ENCODE measurements at places on chromosomes 2 and 18. TPM values are rescaled to one million over a fixed set of nuclear protein-coding genes. Genes with fewer than 3 reads are reported as not detected.
A peak's percentile ranks its signal among the peaks of the same experiment; 100 is the strongest.

The FAM228A gene
- 0.66 TPM for total RNA-seq

DNA sequence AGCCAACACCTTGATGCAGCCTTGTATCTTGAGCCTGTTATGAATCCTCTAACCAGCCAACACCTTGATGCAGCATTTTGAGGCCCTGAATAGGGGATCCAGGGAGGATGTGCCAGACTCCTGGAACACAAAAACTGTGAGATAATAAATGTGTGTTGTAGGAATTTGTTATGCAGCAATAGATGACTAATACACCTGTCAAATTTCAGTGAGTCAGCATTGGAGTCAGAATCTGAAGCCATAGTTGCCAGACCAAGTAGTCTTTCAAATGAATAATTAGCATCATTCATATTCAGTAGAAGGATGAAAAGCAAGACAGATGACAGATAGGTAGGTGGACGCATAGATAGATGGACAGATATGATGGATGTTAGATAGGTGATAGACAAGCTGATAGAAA is 942.5 kb upstream of the SLC39A10 start:
- H3K4me3 ChIP-seq: no peak overlapping the region
- H3K27ac ChIP-seq: no peak overlapping the region
- no peaks in the 10 kb centered on the region for H3K4me1 ChIP-seq
- H3K27me3 ChIP-seq: no peaks in the 10 kb centered on the region

GRCh38 chr2:41137031-41137430 is 685.1 kb upstream of the SLC8A1 start:
- H3K27ac ChIP-seq: no peak overlapping the region
- H3K4me3 ChIP-seq: no peak overlapping the region
- no peak for DNase-seq
- no peaks in the 10 kb centered on the region for H3K27me3 ChIP-seq
- no peaks in the 10 kb centered on the region for H3K4me1 ChIP-seq

DNA sequence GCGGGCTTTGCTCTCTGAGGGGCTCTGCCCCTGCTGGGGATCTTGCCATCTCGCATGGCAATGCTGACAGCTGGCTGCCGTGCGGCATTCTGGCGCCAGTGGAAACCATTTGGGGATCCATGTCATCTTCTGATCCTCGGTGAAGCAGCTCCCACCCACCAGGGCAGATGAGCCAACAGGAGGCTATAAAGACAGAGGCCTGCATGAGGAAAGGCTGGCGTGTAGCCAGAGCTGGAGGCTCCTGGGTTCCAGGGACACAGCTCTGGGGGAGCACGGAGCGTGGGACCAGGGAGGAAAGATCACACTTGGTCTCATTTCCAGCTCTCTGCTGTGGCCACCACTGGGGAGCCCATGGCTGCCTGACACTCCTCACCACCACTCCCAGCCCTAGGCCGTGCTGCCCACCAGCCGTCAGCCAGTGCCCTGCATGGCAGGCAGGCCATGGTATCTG is 145.8 kb downstream of the ZFP36L2 start:
- no peak overlapping the region for H3K4me3 ChIP-seq
- H3K27me3 ChIP-seq: no peaks in the 10 kb centered on the region
- H3K4me1 ChIP-seq: peaks cover 42% of the 10 kb centered on the region

GRCh38 chr18:67514901-67515540 is 1.5 kb downstream of the DSEL start:
- no peak overlapping the region for H3K27ac ChIP-seq
- H3K4me3 ChIP-seq: peak overlapping the region; percentile 77
- DNase-seq: no peak
- H3K4me1 ChIP-seq: no peaks in the 10 kb centered on the region

DNA sequence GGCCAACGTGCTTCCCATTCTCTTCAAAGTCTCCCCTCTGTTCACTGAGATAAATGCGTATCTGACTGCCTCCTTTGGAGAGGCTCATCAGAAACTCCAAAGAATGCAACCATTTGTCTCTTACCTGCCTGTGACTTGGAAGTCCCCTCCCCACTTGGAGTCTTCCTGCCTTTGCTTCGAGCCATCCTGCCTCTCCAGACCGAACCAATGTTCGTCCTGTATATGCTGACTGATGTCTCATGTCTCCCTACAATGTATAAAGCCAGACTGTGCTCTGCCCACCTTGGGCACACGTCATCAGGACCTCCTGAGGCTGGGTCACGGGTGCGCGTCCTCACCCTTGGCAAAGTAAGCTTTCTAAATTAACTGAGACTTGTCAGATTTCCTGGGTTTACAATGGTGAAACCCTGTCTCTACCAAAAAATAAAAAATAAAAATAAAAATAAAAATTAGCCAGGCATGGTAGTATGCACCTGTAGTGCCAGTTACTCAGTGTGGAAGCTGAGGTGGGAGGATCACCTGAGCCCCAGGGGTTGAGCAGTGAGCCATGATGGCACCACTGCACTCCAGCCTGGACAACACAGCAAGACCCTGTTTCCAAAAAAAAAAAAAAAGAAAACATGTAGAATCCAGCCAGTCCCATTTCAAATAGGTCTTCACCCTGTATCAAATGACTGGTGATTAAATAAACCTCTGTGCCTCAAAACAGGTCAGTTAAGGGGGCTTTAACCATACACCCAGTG is 29.0 kb downstream of the HDLBP start:
- no peak overlapping the region for H3K27ac ChIP-seq
- no peak overlapping the region for H3K4me3 ChIP-seq
- no peaks in the 10 kb centered on the region for H3K27me3 ChIP-seq

The RBKS gene
- 5.1 TPM for total RNA-seq

The NCKAP5 gene
- total RNA-seq: 1.1 TPM

GRCh38 chr2:134489732-134490384 is 228.9 kb downstream of the TMEM163 start:
- H3K4me3 ChIP-seq: no peak overlapping the region
- H3K4me1 ChIP-seq: no peaks in the 10 kb centered on the region
- H3K36me3 ChIP-seq: no peaks in the 10 kb centered on the region
- H3K27me3 ChIP-seq: no peaks in the 10 kb centered on the region
- H3K27ac ChIP-seq: no peak overlapping the region
- no peak for DNase-seq

The HS6ST1 gene
- 29.8 TPM for total RNA-seq

GRCh38 chr2:29238497-29238896 is 123.3 kb downstream of the CLIP4 start:
- no peaks in the 10 kb centered on the region for H3K36me3 ChIP-seq
- DNase-seq: no peak
- no peaks in the 10 kb centered on the region for H3K27me3 ChIP-seq
- H3K4me3 ChIP-seq: no peak overlapping the region
- H3K27ac ChIP-seq: no peak overlapping the region

DNA sequence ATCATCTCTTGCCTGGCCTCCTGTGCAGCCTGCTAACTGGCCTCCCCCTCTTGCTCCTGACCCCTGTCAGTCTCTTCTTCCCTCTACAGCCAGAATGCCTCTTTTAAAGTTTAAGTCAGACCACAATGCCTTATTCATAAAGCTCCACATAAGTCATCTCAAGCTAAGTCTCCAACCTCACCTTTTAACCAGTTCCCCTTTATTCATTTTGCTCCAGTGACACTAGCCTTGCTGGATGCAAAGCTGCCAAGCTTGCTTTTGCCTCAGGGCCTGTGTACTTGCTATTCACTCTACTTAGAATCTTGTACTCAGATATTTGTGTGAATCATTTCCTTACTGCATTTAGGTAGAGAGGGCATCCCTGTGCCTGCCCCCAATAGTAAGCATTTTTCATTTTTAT is 180.9 kb downstream of the PDE1A start:
- no peak overlapping the region for H3K4me3 ChIP-seq
- no peaks in the 10 kb centered on the region for H3K27me3 ChIP-seq
- no peak overlapping the region for H3K27ac ChIP-seq
- no peaks in the 10 kb centered on the region for H3K4me1 ChIP-seq
- H3K36me3 ChIP-seq: no peaks in the 10 kb centered on the region

DNA sequence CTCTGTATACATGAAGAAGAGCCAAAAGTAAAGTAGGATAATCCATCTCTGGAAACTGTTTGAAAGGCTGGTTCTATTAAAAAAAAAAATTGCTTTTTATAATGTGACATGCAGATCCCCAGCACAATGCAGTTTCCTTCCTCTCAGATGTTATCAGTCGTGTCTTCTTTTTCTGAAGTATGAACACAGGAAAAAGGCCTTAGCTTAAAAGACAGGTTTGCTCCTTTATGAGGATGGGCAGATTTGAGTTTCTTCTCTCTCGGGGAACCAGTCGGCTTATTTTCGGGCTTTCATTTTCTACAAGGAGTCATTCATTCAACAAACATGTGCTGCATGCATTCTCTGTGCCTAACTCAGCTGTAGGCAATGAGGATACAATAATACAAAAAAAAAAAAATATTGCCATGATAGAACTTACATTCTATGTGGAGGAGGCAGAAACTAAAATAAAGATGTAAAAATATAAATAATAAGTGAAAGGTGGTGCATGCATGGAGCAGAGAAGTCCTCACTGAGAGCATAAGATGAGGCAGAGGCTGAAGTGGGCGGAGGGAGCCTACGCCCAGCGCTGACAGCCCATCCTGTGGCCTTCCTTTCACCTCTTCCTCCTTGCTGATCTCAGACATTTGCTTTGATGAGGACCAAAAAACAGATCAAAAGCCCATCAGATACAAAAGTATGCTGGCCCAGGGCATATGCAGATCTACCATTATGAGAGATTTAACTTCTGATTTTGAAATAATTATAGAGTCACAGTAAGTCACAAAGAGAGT is at the start of gene CD226:
Gene CD226 (minus strand): TSS at position 513 of the 773 bp plus-strand sequence. CDS start 467 bp downstream, at position 46.
- H3K4me1 ChIP-seq: no peaks in the 10 kb centered on the region
- no peak within 1 kb of the TSS for H3K4me3 ChIP-seq

The CDK15 gene
- 4.6 TPM for total RNA-seq

DNA sequence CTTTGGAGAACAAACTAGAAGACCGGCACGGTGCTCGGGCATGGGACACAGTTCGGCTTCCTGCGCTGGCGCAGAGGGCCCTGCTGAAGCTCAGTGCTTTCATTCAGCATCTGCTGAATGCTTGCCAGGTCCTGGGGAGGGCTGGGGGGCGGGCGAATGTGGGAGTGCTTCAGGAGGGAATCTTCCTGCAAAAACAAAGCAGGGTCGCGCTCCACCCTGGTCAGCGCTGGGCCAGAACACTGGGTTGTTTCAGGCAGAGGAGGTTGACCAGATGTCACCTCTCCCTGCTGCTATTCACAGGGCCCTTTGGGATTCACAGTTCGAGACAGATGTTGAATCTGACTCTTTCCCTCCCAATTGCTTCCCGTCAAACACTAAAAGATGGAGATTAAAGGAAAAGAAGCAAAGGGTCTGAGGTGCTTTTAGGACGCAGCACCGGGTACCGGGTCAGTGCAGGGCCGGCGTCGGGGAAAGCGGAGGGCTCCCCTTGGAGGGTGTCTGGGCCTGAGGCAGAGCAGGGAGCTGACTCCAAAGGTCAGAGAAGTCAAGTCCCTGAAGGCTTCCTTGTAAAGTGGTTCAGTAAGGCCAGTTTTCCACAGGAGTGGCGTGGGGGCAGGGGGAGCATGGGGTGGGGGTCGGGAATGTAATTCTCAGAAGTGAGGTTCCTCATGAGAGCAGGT is 82.1 kb upstream of the PXDN start:
- no peaks in the 10 kb centered on the region for H3K4me1 ChIP-seq
- no peak for DNase-seq
- no peak overlapping the region for H3K27ac ChIP-seq
- no peak overlapping the region for H3K4me3 ChIP-seq

GRCh38 chr2:231679908-231680284 is 28.4 kb upstream of the PTMA start:
- H3K27ac ChIP-seq: peak overlapping the region; percentile 86
- H3K4me3 ChIP-seq: no peak overlapping the region
- no peaks in the 10 kb centered on the region for H3K27me3 ChIP-seq
- H3K4me1 ChIP-seq: no peaks in the 10 kb centered on the region
- no peak for DNase-seq

The CMPK2 gene
- 4.2 TPM for total RNA-seq

The ZNF521 gene
- 51.8 TPM for total RNA-seq

DNA sequence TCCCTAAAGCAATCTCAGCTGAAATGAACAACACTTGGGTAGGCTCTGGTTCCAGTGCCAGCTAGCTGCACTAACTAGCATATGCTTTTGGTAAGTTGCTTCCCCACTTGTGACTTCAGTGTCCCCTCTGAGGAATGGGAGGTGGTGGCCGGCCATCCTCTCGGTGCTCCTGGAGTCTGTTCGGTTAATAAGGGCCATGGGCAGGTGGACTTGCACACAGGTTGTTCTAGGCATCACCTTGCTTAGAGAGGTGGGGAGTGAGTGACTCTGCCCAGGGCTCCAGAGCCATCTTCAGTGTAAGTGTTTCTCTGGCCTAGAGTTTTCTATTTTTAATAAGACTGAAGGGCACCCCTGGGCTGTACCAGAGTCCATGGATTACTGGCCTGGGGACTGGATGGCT is 18.8 kb upstream of the TAF1B start:
- no peaks in the 10 kb centered on the region for H3K27me3 ChIP-seq
- H3K27ac ChIP-seq: no peak overlapping the region
- no peaks in the 10 kb centered on the region for H3K4me1 ChIP-seq
- no peaks in the 10 kb centered on the region for H3K36me3 ChIP-seq

DNA sequence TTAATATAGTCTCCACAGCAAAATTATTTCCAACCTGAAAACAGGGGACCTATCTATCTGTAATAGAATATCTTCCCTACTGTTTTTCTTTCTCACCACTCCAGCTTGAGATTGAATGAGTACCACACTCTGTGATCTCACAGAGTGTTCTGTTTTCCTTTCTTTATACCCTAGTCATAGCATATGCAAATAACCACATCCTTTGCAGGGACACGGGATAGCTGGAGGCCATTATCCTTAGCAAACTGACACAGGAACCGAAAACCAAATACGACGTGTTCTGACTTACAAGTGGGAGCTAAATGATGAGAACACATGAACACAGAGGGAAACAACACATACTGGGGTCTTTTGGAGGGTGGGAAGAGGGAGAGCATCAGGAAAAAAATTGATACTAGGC is 224.7 kb downstream of the SLC8A1 start:
- H3K4me3 ChIP-seq: no peak overlapping the region
- H3K27me3 ChIP-seq: no peaks in the 10 kb centered on the region
- no peaks in the 10 kb centered on the region for H3K4me1 ChIP-seq

DNA sequence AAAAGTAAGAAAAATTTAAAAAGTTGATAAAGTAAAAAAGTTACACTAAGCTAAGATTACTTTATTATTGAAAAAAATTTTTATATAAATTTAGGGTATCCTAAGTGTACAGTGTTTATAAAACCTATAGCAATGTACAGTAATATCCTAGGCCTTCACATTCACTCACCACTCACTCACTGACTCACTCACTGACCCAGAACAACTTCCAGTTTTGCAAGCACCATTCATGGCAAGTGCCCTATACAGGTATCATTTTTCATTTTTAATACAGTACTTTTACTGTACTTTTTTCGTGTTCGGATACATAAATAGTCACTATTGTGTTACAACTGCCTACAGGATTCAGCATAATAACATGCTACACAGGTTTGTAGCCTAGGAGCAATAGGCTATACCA is 8.9 kb upstream of the THUMPD2 start:
- H3K36me3 ChIP-seq: no peaks in the 10 kb centered on the region
- H3K4me3 ChIP-seq: no peak overlapping the region
- H3K27me3 ChIP-seq: no peaks in the 10 kb centered on the region
- H3K27ac ChIP-seq: no peak overlapping the region
- H3K4me1 ChIP-seq: no peaks in the 10 kb centered on the region

DNA sequence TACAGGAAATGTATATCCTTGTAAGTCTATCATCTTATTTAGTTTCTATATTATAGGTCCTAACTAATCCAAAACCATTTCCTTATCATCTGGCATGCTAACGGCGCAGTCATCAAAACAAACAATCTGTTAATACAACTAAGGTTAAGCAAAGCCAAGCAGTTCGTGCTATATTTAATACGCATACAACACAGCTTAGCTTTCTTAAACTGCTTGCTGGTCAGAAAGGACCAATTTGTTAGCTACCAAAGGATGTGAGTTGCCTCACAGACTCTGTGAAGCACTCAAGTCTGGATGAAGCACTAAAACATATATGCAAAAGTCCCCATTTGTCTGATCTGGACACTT is 67.0 kb downstream of the ZEB2 start:
- DNase-seq: no peak
- peak overlapping the region; percentile 35 for H3K27ac ChIP-seq
- no peaks in the 10 kb centered on the region for H3K36me3 ChIP-seq

All from breast epithelium (tissue), 4 donors.